H54 (cell line): ENCODE measurements at places on chromosomes 12 and 14.

DNA sequence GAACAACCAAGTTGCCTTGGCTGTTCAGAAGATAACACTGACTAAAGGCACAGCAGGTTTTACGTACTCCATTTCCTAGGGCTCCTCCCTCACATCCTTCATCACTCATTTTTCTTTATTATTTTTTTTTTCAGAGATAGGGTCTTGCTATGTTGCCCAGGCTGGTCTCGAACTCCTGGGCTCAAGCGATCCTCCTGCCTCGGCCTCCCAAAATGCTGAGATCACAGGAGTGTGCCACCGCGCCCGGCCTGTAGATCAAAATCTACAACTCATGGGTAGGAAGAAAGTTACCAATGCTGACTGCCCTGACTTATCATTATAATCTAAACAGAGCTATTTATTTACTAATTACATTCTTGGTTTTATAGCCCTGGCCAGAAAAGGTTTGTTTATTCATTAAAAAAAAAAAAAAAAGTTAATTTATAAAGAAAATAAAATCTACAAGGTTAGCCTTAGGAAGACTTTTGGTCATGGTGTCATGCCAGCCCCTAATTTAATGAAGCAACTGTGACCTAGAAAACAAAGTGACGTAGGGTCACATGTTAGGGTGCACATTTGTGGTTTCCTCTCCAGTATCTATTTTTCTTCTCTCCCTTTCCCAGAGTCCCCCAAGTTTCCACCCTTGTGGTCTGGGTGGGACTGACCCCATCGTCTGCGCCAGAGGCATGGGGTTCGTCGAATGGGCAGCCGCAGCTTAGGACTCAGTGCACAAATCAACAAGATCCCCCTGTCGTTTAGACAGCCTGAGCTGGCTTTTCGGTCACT lies 19.0 kb upstream of the FOXN3 start:
- no peak for DNase-seq

GRCh38 chr12:38903596-38903995 lies 1.8 kb downstream of the CPNE8 start:
- no peak for DNase-seq

GRCh38 chr14:63493246-63493645 lies 49.9 kb downstream of the PPP2R5E start:
- no peak for DNase-seq

- DNase-seq, result no peak
Measured at GRCh38 chr14:91108941-91109611, 4.8 kb upstream of the DGLUCY start.

GRCh38 chr12:22169376-22169775 lies 123.4 kb downstream of the CMAS start:
- DNase-seq, result no peak

GRCh38 chr14:22897357-22897756 lies 14.3 kb downstream of the REM2 start:
- no peak for DNase-seq

DNA sequence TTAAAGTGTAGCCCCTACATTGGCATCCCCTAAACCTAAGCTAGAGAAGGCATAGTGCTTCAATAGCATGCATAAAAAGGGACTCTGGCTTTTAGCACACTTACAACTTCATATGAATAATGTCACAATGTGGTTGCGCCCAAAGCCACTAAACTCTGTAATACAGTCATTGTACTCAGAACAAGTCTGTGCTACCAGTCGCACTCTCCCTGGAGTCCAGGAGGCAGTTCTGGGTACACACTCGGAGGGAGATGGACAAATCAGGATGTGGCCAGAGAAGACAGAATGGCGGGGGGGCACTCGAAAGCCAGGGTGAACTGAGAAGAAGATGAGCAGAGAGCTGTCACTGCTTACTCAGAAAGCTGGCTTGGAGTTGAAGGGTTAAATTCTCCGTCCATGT lies 10.6 kb downstream of the SAMD4A start:
- DNase-seq, result no peak

GRCh38 chr12:65829716-65830115 lies 5.4 kb downstream of the HMGA2 start:
- DNase-seq, result no peak

DNA sequence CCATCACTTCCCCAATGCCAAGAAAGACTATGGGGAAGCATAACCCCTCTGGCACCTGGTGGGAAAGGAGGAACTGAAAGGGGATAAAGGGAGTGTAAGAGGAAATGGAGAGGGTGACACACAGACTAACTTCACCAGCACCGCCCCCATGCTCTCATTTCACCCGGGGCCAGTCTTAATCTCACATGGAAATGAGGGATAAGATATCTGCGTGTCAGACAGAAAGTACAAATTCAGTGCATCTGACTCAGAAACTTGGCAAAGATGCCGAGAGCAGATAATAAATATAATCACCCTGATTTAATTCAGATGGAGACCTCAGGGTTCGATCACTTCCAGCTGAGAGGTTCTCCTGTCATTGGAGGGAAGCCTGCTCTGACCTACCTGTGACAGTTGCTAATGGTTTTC lies 191.6 kb downstream of the DUSP6 start:
- no peak for DNase-seq

DNA sequence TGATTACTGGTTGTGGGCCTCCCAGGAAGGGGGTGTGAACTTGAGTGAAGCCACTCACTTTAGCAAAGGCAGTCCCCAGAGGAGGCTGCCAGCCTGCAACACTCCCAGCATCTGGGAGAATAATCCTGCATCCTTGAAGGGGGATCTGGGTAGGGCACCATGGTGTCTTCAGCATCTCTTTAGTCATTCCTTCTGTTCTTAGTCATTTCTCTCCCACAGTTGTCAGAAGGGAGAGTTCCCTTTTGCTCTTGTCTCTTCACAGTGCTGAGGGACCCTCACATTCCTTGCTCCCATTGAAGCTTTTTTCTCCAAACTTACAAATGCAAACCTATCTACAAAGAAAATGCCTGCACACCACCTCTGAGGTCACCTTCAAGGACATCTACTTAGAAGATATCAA lies 48.1 kb upstream of the CIT start:
- no peak for DNase-seq

- no peak for DNase-seq
Measured at GRCh38 chr14:29528889-29529288, 398.8 kb downstream of the PRKD1 start.

DNA sequence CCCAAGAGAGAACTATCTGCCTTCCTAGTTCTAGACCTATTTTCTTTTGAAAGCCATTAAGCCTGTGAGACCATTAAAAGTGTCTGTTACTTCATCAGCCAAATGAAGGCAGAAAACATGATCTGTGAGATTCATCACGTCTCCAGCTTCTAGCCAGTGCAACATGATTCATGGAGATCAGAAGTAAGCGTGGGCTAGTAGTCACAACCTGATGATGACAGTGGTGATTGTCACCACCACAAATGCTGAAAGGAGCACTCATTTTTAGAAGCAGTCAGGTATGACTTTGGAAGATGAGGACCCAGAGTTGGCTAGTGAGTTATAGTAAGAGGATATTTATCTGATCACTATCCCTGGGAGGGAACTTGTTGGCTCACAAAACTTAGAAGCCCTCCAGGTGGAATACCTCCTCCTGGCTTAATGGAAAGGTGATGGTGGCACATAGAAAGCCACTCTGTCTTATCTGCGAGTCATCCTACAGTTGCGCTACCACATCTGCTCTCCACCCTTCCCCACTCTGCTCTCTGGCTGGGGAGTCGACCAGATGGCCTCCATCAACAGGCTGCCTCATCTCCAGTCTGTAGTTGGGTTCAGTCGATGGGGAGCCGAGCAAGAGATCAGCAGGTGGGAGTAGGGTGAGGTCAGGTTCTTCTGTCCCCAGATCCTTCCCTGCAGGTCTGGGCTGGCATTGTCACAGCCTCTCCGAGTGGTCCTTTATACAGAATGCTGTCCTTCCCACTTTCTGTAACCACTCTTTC lies 317.6 kb upstream of the FKBP4 start:
- DNase-seq, result no peak

DNA sequence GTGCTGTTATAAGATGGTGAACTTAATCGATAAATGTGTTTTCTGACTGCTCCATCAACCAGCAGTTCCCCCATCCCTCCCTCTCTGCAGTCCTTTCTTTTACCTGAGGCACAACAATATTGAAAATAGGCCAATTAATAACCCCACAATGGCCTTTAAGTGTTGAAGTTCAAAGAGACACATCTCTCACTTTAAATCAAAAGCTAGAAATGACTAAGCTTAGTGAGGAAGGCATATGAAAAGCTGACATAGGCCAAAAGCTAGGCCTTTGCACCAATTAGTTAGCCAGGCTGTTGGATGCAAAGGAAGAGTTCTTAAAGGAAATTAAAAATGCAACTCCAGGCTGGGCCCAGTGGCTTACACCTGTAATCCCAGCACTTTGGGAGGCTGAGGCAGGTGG lies 43.7 kb downstream of the SAV1 start:
- DNase-seq, result no peak

- DNase-seq, result peak; percentile 14
Measured at GRCh38 chr14:99909513-99910064, 116.4 kb downstream of the EML1 start.
